NCI-H1417 treated with DMSO at 0.1 percent for 48 hours (cell line): ENCODE measurements at places on chromosomes 6 and 20.

GRCh38 chr6:132190097-132190814 is 211.0 kb downstream of the MOXD1 start:
- DNase-seq, result no peak

GRCh38 chr20:49187330-49187850 is 744 bp downstream of the STAU1 start:
- no peak for DNase-seq

- no peak for DNase-seq
These were observed 21.9 kb downstream of the CPNE5 start for GRCh38 chr6:36817176-36817817.

DNA sequence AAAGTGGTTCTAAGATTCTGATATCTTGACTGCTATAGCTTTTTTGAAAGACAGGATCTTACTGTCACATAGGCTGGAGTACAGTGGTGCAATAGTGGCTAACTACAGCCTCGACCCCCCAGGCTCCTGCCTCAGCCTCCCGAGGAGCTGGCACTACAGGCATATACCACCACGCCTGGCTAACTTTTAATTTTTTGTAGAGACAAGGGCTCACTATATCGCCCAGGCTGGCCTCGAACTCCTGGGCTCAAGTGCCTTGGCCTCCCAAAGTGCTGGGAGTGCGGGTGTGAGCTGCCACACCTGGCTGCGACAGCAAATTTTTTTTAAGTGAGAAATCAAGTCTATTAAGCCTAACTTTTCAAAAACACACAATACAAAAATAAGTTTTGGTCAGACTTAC is 106.6 kb downstream of the NOL4L start:
- no peak for DNase-seq

- no peak for DNase-seq
These were observed 131.3 kb downstream of the GJA10 start for GRCh38 chr6:90025523-90026061.

DNA sequence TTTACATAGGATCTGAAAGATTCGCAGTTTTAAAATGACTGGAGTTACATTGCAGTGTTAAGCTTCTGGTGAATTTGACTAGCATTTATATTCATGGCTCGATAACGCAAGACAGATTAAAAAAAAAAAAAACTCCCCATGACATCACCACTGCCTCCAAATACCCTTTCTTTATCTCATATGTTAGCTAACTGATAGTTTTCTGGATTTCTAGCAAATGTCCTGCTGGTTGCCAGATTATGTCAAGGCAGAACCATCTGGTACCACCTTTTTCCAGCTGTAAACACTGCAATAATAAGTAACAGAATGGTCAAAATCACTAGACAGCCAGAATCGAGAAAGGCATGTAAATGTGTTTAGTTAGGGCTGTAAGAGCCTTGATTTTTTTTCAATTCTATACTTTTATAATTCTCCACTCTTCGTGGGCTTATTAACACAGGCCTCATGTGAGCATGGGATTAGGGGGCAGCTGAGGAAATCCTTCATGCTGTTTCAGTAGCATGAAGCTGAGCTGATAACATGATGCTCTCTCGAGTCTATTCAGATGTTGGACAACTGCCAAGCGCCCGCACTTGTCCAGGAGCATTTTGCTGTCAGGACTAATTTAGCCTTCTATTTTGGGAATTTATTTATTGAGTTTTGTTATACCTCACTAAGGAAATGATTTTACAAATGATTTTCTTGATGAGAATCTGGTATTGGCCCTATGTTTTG is 166.0 kb upstream of the SCGN start:
- peak; percentile 36 for DNase-seq

DNA sequence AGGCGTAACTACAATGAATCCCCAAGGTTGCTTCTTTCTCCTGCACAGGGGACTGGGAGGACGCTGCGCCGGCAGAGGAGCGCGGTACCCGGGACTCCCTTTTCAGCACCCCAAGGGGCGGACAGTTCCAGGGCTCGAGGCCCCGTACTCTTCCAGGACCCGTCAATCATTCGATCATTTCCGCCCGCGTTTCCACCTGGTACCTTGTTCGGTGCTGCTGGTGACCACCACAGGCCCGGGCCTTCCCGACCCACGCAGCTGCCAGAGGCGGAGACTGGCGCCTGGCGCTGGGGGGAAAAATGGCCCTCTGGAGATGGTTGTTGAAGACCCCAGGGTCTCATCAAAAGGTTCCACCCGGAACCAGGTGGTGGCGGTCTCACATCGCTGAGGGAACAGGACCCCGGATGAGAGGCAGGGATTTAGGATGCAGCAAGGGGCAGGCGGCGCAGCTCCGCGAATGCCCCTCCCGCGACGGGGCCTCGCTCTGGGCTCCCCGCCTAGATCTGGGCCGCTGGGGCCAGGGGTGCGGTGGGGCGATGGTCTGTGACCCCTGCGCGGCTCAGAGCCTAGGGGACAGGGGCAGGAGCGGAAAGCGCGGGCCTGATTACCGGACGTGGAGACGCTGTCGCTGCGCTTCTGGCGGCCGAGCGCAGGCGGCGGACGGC is 744 bp downstream of the VSX1 start:
- no peak for DNase-seq

- DNase-seq, result no peak
These were observed 2.3 kb upstream of the STMND1 start for GRCh38 chr6:17099401-17100059.

GRCh38 chr20:56439771-56440291 is 27.8 kb downstream of the CASS4 start:
- no peak for DNase-seq

- no peak for DNase-seq
These were observed 46.7 kb downstream of the RGS17 start for GRCh38 chr6:153084393-153084792.

DNA sequence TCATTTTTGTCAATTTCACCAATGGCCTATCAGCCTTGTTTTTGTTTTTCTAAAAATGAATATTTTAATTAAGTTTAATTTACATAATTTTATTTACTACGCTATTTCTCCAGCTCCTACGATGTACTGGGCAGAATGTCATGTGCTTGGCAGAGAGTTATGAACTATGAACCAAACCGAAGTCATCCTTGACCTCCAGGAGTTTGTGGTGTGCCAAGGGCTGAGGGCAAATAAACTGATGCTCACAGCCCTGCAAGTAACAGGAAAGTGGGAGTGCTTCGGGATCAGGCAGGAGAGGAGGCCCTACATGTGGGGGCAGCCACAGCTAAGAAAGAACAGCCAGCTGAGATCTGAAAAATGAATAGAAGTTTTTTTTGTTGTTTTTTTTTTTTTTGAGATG is 38.6 kb downstream of the ZNF217 start:
- no peak for DNase-seq

GRCh38 chr6:142857796-142858555 is 87.0 kb downstream of the HIVEP2 start:
- no peak for DNase-seq

GRCh38 chr6:150406948-150407347 is 38.1 kb downstream of the IYD start:
- no peak for DNase-seq

DNA sequence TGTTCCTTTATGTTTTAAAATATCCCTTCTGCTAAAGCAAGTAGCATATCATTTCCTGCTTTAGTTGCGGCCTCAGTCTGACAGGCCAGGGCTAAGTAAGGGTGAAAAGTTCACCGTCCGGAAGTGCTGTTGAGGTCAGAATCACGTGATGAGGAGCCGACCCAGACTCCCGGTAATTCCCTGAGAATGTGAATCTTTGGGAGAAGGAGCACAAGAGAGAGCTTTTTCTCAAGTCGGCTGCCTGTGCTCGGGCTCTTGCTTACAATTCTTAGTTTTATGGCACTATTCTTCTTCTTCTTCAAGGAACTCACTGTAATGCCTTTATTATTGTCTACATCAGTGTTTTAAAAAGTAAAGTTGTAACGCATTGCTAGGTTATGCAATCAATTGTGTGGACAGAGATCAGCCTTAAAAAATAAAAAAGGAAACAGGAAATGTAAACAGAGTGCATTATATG is 309.3 kb downstream of the PRL start:
- no peak for DNase-seq

- DNase-seq, result no peak
These were observed 117.7 kb upstream of the GJE1 start for GRCh38 chr6:142015011-142015410.

GRCh38 chr6:23435126-23435525 is 690.9 kb upstream of the NRSN1 start:
- DNase-seq, result no peak

GRCh38 chr20:44448753-44449546 is 26.7 kb upstream of the TTPAL start:
- no peak for DNase-seq

GRCh38 chr20:63635431-63636141 is 8.7 kb upstream of the GMEB2 start:
- no peak for DNase-seq

- DNase-seq, result no peak
These were observed 7.4 kb downstream of the DLL1 start for GRCh38 chr6:170283212-170284081.

DNA sequence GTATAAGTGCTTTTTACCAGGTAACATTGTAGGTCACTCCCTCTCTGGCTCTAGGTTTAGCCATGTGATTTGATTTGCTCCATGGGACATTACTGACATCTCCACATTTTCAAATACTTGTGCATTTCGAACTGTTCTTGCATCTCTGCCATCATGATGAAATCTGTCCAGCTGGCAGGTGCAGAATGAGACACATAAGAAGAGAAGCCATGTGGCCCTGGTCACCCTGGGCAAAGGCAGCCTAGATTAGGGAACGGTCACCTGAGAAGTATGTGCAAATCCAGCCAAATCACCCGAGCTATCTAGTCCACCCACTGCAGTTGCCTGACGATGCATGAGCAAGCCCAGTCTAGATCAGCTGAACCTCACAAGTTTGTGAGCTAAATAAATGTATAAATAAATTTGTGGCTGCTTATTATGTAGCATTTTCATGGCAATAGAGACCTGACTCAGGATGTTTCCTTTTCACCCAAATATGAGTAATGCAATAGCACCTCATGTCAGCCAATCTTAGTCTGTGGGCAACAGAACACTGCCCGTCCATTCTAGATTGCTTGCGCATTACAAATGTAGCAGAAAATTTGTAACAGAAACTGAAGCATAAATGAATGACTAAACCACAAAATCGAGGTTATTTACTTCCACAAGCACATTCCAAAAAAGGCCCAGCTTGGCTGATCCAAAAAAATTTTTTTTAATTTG is 115.2 kb downstream of the PAK5 start:
- DNase-seq, result no peak

DNA sequence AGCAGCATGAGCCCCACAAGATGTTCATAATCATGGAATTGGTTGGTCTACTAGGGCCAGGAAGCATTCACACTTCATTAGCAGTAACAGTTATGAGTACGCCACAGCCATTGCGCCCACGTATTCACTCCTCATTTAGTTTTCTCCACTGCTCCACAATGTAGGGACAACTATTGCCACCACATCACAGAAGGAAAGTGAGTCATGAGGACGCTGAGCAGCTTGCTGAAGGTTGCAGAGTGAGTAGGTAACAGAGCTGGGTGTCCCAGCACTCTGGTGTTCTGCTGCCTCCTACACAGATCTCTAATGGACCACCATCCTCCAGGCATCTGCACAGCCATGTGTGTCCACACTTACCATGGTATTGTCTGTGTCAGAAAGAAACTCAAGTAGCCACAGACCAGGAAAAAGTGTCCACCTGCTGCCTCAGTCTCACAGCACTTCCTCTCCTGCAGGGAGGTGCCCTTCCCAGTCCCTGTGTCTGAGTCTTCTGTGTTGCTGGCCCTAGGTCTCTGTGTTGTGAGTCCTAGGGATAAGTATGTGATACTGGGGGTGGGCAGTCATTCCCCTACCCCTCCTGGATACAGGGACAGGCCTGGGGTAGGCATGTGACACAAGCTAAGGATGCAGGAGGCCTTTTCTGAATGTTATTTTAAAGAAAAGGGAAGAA is 103.9 kb downstream of the TTLL2 start:
- no peak for DNase-seq

- DNase-seq, result no peak
These were observed 52.6 kb downstream of the BMP5 start for GRCh38 chr6:55822815-55823214.

DNA sequence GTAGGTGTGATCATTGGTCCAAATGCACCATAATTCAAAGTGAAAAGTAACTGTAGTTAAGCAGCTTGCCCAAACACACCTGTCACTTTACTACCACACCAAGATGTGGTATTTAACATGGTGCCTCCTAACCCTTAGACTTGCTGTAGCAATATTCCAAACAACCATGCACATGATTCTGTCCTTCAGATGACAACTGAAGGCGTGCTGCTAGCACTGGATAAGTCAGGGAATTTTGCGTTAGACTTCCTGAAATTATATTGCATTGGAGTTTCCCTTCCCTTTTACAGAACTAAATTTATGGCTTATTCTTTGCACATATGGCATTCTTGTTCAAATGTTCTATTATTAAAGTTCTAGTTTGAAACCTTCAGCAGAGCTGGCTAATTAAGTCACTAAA is 106.2 kb downstream of the ARHGAP18 start:
- no peak for DNase-seq

GRCh38 chr6:37262446-37263026 is 4.6 kb upstream of the TMEM217 start:
- DNase-seq, result no peak

- DNase-seq, result no peak
These were observed 28.9 kb downstream of the ASIP start for GRCh38 chr20:34269996-34270627.

GRCh38 chr6:27760464-27760863 is 151.7 kb downstream of the OR2B2 start:
- DNase-seq, result no peak

- DNase-seq, result no peak
These were observed 168.1 kb upstream of the HDDC2 start for GRCh38 chr6:125469915-125470314.

- no peak for DNase-seq
These were observed 23.5 kb upstream of the MAP3K7 start for GRCh38 chr6:90610301-90610750.

DNA sequence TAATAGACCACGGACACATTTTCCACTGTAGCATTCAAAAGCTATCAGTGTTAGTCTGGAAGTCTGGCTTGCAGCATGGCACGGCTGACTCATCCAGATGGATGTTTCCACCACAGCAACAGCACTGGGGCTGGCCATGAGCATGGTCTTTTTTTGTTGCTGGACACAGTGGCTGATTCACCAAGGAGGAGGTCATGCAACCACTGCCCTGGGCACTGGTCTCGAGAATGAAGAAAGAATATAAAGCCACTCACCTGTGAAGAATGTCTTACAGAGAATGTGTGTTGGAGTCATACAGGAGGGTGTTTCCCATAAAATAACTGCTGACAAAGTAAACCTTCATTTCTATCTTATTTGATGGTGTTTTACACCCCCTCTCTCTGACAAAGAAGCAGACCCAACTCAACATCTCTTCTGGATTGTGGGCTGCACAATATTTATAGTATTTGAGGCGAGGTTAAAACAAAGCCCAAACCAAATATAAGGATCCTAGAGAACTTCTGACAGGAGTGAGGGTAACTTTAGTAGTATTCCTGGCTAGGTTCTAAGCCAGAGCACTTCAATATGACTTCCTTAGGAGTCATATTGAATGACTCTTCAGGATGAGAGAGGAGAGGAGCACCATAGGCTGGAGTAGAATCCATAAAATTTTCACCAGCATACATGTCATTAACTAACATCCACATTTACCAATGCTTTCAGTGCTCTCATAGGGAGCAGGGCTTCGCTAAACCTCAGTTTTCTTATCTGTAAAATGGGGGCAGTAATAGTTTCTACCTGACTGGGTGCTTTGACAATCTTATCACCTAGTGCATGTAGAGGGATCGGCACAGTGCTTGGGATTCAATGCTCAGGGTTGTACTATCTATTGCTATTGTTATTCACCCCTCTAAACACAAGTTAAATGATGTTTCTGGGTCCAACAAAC is 121.4 kb downstream of the KIF13A start:
- no peak for DNase-seq

- peak; percentile 88 for DNase-seq
These were observed 903.1 kb downstream of the PHF3 start for GRCh38 chr6:64538722-64539121.

- DNase-seq, result no peak
These were observed 17.0 kb upstream of the TOP1 start for GRCh38 chr20:41011551-41012067.
